Activated T-helper 1 cell treated with Interleukin-2 at 50 U/mL for 16 hours (primary cell): ENCODE measurements at places on chromosomes 16 and 17.

- no peak for DNase-seq
Observed at GRCh38 chr17:16926061-16926511, 45.8 kb downstream of the TNFRSF13B start.

GRCh38 chr16:88651276-88651988, 579 bp upstream of the CYBA start:
- DNase-seq, result peak; percentile 51

GRCh38 chr17:62673614-62674362, 46.3 kb downstream of the MRC2 start:
- DNase-seq, result no peak

DNA sequence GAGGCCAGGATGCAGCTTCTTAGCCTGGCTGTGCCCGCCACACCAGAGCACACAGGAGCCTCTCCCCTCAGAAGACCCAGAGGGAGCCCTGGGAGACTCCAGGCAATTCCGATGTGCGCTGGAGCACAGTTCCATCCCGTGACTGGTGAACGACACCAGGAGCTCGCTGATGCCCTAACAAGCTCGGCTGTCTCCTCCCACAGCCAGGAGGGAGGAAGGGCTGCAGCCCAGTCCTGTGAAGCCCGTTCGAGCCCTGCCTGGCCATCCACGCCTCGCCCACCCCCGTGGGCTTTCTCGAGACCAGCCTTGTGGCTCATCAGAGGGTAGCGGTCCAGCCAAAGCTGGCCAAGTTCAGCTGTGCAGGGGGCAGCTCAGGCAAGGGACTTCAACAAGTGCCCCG, 21.8 kb upstream of the RASD1 start:
- DNase-seq, result no peak

DNA sequence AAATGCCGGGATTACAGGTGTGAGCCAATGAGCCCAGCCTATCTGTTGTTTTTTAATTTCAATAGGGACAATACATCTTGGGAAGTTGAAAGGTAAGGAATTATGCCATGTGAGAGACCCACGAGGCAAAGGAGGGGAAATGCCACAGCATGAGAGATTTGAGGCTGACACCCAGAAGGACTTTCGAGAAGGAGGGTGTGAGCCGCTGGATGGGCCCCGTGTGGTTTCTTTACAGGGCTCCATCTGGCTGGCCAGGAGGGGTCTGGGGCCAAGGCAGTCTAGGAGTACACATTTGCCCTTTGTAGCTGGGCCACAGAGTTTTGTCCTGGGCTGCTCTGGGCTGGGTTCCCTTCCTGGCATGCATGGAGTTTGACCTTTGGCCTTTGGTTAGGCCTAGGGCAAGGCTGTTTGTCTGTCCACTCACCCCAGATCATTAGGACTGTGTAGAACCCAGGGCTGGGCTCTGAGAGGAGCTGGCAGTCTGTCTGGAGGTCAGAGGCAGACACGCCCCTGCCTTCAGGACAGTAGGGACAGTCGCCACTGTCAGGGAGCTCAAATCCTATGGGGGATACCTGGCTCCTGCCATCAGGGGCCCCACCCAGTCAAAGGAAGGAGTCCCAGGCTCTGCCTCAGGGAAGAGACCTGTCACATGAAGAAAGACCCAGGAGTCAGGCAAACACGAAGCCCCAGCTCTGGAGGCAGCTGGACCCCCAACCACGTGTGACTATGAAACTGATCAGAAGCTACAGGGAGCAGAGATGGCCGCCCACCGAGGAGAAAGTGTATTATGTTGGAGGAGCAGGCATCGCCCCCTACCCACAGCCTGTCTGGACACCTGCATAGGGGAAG, 24.2 kb upstream of the NXPH3 start:
- no peak for DNase-seq

- peak; percentile 57 for DNase-seq
Observed at GRCh38 chr16:11254913-11255736, 879 bp downstream of the SOCS1 start.

DNA sequence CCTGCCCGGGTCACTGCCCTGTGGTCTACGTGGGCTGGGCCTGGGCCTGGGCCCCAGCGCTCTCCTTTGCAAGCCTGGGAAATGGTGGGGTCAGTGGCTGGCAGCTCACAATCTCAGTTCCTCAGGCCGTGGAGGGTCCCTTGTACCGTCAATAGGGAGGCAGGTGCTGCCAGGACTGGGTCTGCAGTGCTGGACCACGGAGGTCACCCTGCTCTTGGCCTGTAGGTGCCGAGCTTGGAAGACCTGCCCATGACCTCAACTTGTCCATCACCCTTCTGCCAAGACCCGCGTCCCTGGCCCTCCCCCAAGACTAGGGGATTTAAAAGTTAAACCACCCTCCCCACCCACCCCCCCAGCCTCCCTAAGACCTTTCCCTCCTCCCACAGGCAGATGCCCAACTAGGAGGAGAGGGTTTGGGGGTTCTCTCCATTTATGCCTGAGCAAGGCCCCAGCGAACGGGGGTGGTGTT, 2.5 kb downstream of the TBX2 start:
- DNase-seq, result no peak

DNA sequence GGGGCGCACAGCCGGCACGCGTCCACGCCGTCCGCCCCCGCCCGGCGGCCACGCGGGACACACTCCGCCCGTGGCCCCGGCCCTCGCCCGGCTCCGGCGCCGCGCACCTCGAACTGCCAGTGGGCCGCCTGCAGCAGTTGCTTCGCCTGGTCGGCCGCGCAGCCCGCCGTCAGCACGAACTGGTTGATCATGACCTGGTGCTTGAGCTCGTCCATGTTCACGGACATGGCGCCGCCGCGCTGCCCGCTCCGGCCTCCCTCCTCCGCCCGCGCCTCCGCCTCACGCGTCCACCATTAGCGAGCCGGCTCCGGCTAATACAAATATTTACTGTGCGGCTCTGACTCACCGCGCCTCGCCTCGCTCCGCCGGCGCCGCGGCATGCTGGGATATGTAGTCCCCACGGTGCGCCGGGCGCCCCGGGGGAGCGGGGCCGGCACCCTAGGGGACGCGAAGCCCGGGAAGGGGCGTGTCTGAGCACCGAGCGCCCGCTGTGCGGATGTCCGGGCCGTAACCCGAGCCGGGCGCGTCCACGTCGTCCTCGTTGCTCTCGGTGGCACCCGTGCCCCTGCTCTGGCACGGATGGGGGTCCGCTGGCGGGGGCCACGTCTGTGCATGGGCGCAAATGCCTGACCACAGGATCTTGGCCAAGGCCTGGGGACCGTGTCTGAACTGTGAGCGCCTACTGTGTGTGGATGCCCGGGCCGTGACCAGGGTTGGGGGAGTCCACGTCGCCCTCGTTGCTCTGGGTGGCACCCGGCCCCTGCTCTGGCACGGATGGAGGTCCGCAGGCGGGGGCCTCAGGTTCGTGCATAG, at the start of gene UBALD1:
Gene UBALD1 (minus strand): TSS at position 318 of the 813 bp plus-strand sequence. CDS start 91 bp downstream, at position 227.
- DNase-seq, result peak; percentile 62

- no peak for DNase-seq
Observed at GRCh38 chr16:62254847-62255246, 218.6 kb upstream of the CDH8 start.

DNA sequence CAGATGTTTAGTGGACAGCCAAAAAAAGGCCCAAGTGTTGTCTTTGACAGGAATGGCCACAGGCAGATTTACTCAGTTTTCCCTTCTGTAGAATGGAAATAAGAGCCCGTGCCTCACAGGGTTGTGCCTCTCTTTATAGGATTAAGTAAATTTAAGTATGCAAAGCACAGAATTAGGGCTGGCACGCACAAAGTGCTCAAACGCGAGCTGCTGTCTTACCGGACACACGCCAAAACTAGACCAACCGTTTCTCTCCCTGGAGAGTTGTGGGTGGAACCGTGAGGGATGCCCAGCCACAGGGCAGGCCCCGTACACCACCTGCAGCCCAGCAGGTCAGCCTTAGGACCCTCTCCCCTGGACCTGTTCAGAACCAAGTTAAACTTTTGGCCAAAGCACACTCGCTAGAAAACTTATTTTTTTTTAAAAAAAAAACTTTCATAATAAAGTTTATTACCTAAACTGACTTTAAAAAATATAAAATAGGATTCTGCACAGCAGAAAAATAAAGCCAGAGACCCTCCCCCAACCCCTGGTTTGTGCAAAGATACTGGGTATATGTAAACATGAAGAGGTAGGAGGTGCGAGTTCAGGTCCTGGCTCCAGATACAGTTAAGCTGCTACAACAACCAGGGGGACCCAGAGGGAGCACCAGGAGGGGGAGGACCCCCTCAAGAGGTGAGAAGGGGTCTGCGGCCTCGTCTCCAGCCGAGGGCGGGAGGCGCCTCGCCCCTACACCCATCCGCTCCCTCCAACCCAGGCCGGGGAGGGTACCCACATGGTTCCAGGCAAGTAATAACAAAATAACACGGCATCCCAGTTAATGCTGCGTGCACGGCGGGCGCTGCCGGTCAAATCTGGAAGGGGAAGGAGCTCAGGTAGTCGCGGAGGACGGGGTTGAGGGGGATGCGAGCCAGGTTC, 1.8 kb downstream of the SOCS1 start:
- DNase-seq, result no peak

DNA sequence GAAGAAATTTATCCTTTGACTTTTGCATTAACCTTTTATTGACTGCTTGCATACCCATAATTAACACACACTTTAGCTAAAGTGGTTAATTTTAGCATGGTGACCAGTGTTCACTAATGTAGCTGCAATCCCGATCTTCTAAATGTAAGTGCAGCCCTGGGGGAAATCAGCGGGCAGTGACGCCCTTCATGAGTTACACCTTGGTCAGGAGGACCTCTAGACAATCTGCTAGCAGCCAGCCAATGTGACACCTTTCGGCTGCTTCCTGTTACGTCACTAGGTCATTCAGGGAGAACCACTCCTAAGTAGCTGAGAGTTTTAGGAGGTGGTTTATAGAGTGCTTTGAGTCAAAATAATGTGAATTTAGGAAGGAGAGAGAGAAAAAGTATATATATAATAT, 180.5 kb downstream of the IRX3 start:
- DNase-seq, result no peak

- no peak for DNase-seq
Observed at GRCh38 chr16:69709456-69710084, 16.8 kb downstream of the NQO1 start.

DNA sequence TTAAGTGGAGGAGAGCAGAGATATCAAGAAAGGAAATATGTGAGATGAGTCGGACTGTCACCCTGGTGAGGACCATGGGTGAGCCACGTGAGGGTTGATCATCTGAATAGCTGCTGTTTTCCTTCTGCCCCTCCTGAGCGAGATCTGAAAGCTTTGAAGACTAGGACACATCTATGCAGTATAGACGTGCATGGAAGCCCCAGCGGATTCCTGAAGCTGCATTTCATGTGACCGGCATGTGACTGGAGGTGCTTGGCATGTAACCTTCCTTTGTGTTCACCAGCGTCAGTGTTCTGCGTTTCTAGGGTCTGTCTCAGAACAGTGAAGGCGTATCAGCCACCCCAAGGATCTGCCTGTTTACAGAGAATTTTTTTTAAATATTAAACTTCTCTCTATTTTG, 75.1 kb downstream of the MSI2 start:
- no peak for DNase-seq

DNA sequence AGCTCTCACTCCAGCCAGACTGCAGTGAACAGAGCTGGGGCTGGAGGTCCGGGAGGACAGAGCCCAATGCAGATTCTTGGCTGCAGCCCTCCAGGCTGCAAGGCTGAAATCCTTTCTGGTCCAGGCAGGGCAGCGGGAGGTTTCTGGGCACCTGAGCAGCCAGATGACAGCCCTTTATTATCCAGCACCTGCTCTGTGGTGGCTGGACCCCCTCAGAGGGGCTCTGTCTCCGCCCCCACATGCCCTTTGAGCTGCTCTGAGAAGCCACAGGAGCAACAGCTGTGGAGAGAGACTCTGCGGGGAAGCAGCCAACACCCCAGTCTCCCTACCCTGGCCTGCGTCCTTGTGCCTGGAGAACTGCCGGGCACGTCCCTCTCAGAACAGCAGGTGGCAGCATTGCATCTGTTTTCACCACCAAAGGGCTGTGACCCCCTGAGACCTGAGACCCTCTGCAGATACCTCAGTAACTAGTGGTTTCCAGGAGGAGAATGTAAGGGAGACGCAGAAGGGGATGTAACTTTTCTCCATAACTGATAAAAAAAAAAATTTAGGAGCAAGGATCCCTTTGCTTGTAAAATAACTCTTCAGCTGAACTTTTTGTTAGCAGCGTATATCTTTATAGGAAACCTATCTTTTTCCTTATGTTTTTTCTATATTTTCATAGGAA, 3.7 kb upstream of the CNP start:
- DNase-seq, result peak; percentile 44

DNA sequence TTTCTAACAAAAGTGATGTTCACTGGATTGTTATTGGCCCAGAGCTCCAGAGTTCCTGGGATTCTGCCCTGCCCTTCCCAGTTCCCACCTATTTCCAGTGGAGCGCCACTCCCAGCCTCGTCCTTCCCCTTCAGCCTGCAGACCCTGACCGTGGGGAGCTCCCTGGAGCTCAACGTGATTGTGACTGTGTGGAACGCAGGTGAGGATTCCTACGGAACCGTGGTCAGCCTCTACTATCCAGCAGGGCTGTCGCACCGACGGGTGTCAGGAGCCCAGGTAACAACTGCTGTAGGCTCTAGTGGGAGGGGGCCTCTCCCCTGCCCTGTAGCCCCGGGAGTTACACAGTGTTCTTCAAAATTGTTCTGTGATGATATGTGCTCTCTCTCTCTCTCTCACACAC, 11.8 kb downstream of the COX6A2 start:
- DNase-seq, result no peak

DNA sequence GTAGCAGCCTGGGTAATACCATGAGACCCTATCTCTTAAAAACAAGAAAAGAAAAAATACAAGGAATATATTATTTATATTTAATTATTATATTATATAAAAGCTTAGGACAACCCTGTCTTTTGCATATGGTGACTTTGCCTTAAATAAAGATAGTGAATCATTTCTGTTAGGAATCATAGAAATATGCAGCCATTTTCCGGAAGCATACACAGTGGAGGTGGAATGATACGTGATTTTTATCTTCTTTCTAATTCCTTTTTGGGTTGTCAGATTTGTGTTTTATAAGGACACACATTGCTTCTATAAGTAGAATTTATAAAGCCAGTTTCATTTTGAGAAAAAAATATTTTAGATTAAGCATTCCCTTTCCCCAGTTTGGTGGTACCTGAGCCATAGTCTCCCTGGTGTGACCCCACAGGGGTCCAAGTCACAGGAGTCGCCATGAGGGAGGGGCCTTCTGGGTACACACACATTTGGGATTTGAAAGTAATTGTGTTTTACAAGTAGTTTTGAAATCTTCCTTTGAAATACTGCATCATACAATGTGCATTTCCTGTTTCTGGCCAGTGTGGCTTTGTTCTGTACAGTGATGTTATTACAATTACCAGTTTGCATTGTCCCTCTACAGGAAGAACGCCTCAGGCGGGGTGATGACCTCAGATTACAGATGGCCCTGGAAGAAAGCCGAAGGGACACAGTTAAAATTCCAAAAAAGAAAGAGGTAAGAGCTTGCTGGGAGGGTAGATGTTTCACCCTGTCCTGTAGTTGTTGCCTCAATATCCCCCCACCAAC, 50.9 kb downstream of the B9D1 start:
- no peak for DNase-seq

DNA sequence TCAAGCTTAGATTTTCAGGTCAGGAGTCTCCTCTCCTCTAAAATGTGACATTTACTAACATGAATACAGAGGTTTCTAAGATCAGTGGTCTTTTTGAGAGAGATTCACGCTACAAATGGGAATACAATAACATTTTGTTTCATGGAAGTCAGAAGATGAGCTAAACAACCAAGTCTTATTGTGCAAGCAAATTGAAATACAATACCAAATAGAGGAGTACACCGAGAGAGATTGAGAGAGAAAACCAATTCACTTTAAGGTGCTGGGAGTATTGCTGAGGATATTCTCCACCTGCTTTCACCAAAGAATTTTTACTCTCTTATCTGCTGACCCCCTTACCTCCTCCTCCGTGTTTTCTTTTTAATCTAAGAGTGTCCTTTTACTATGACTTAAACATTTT, 11.5 kb downstream of the VEZF1 start:
- DNase-seq, result no peak

GRCh38 chr16:83887080-83887479, 11.8 kb upstream of the MLYCD start:
- no peak for DNase-seq
